ENCODE measurements at places on chromosomes 13 and 19.

GRCh38 chr19:53915000-53915399, 5.9 kb downstream of the CACNG7 start:
- DNase-seq: no peak

GRCh38 chr13:97849305-97849704, 104.2 kb upstream of the IPO5 start:
- DNase-seq: no peak

DNA sequence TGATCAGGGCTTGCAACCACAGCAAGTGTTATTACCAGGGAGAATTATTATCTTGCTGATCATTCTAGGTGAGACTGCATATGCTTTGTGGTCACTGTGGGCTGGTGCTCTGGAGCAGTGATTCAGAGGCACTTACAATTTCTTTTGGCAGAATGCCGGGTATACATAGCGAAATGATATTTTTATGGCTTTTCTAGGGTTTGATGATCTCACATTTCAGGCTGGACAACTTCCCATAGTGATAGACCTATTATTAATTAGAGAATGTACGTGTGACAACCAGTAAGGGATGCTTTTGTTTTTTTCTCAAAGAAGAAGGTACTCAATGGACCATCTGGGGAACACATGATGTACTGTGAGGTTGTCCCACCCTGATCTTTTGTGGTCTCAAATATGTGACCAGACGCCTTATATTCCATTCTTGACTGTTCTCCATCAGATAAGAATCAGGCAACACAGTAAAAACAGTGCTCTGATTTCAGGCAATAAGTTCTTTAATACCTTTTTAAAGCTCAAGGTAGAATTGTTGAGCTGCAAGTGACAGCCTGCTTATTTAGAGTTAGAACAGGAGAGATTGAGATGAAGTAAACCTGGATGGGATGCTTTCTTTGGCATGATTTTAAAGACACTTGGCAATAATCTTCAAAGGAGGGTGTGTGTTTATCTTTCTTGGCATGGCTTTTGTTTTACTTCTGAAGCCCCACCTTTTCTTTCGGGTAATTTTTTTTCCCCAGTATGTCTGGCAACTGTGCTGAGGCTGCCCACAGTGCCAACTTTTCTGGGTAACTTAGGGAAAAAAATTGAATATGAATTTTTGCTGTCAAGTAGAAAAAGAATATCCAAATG, 27.4 kb upstream of the SCEL start:
- no peak for DNase-seq

- no peak for DNase-seq
Measured at GRCh38 chr19:918481-919198, 1.5 kb downstream of the KISS1R start.

GRCh38 chr13:73059460-73060250, 850 bp downstream of the KLF5 start:
- no peak for DNase-seq

DNA sequence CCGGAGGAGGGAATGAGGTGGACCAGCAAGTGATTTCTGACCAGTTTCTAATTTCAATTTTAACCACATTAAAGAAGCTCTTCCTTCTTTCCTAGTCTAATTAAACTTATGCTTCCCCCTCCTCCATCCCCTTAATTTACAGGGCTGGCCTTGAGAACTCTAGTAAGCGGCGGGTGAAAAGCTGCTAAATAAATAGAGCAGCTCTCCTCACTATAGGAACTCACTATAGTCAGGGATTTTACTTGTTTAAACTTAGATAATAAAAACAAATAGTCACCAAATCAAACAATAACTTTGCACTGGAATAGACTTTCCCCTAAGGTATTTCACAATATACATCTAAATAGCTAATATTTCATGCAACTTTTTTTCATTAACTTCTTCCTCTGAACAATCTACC, 1838.2 kb upstream of the PRR20A start:
- DNase-seq: no peak

- no peak for DNase-seq
Measured at GRCh38 chr13:85529218-85529594, 270.0 kb downstream of the SLITRK6 start.

DNA sequence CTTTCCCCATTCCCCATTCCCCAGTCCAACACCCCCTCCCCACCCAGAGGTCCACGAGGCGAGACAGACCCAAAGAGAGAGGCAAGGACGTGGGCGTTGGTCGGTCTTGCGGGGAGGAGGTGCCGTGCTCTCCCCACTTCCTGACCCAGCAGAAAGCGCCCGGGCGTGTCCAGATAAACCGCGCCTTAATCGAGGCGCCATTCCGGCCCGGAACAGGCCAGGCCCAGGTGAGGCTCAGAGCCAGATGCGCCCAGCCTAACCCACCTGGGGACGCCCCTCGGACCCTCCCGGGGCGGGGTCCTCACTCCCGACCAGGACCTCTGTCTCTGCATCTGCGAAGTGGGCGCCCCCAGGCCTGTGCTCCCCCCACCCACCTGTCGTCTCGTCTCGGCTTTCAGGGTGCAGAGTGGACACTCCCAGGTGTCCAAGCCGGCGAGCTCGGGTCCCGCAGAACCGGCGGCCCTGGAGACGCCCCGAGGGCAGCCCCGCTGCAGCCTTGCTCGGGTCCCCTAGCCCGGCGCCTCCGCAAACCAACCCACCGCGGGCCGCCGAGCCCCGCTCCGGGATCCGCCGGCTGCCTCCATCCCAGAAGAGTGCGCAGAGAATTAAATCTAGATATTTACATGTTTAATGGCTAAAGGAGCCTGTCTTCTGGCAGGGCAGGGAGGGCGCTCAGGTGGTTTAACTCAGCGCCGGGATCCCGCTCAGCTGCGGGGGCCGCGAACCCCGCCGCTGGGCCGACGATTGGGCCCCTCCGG, 5.0 kb upstream of the ONECUT3 start:
- DNase-seq: no peak

GRCh38 chr13:112118451-112119064, 51.6 kb downstream of the SOX1 start:
- no peak for DNase-seq

DNA sequence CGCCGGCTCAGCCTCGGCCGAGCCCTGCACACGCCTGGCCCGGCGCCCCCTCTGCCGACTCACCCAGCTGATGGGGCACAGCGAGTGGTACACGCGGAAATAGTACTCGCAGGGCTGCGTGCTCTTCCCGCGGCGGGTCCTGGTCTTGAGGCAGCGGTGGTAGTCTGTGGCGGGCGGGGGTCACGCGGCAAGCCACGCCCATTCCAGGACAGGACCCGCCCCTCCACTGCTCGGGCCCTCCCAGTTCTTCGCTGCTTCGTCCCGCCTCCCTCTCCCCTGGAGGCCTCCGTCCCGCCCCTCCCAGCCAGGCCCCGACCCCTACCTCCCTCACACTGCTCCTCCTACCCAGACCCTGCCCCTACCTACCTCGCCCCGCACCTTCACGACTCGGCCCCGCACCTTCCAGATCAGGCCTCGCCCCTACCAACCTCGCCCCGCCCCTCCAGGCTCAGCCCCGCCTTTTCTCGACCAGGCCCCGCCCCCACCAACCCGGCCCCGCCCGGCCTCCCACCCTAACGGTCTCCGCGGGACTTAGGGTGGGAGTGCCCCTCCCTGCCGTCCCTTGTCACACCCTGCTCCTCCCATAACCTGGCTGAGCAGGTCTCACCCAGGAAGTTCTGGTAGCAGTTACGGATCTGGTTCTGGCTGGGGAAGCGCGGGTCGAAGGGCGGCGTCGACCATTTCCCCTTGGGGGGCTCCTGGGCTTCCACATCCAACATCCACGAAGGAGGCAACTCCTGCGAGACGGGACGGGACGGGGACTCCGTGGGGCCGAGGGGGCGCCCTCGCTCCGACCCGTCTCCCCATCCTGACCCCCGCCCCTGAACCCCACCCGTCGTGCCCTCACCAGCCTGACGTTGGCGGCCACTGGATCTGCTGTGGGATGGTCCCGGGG, 469 bp downstream of the COX6B2 start:
- DNase-seq: no peak

- DNase-seq: no peak
Measured at GRCh38 chr19:11942843-11943108, 17.9 kb downstream of the ZNF700 start.

DNA sequence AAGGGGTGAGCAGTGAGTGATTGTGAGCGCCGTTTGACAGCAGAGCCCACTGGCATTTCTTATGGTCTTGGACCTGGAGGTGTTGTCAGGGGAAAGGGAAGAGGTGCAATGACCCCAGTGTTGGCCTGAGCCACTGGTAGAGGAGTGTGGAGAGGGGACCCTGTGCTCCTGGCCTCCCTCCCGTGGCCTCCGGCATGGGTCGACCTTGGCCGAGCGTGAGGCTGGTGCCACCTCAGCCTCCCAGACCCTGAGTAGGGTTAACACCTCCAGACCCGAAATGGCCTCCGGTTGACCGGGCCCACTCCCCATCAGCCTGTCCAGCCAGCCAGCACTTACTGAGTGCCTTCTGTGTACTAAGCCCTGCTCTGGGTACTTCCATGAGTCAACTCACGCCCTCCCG, 6.5 kb downstream of the TRAPPC5 start:
- no peak for DNase-seq

DNA sequence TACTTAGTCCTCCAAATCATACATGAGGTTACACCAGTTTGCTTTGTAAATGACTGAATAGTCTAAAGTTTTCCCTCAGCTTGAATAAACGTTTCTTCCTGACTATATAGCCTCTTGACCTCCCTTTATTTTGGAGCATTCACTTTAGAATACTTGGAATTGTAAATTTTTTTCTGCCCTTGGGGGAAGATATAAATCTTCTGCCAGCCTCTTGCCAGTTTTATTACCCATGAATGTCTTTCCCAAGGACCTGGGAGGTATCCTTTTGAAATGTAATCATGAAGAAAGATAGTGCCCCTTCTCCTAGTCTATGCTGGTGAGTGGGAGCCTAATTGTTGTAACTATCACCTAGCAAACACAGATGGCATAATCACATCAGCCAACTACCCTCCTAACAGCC, 2033.9 kb upstream of the PCDH20 start:
- no peak for DNase-seq

DNA sequence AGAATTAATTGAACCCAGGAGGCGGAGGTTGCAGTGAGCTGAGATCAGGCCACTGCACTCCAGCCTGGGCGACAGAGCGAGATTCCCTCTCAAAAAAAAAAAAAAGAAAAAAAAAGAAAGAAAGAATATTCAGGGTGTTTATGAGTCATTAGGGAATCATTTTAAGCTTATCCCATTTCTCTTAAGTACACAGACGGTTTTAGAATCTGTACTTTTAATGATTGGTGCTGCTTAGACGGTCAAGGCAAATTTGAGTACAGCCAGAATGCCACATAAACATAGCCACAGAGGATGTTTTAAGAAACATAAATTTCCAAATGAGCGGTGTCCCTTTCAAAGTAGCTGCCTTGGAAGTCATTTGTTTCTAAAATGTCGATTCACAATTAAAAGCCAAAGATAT, 2.6 kb downstream of the SPRYD7 start:
- no peak for DNase-seq

GRCh38 chr13:34416971-34417380, 525.1 kb upstream of the NBEA start:
- DNase-seq: no peak

- DNase-seq: no peak
Measured at GRCh38 chr13:71624653-71625600, 242.1 kb downstream of the DACH1 start.

- DNase-seq: no peak
Measured at GRCh38 chr13:78598116-78598781, 5.1 kb downstream of the POU4F1 start.

GRCh38 chr13:43652760-43653159, 134.0 kb downstream of the ENOX1 start:
- no peak for DNase-seq

DNA sequence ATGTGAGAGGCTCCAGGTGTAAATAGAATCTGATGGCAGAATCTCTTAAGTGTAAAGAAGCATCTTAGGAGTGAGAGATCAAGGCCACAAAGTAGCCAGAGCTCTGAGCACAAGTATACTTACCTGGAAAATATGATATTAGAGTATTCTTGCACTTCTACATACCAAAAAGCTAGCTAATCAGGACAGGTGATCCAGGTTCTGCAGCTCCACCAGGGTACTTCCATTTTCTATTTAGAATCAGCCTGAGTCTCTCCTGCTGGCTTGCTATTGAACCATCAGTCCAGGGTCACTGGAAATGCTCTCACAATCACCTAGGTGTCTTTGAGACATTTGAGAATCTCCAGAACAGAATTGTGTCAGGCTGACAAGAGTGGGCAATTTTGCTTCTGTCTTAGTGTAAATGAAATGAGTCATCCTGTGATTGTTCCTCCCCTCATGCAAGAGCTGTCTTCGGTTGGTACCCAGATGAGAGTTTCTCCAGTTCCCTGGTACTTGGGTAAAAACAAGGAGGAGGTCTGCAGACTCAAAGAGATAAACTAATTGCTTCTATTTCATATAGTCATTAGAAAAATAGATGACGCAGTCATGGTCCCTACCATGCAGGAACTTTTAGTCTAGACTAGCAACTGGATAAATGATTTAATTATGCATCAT, 14.6 kb downstream of the ZNF254 start:
- no peak for DNase-seq

GRCh38 chr19:15288146-15288963, 44.0 kb downstream of the BRD4 start:
- no peak for DNase-seq

- DNase-seq: no peak
Measured at GRCh38 chr19:48819366-48819816, 8.6 kb upstream of the BCAT2 start.

GRCh38 chr13:66577358-66577757, 652.8 kb downstream of the PCDH9 start:
- no peak for DNase-seq

- peak; percentile 34 for DNase-seq
Measured at GRCh38 chr13:30739761-30740642, 4.7 kb downstream of the ALOX5AP start.

GRCh38 chr19:11570039-11570462, 7.4 kb downstream of the ACP5 start:
- DNase-seq: no peak

GRCh38 chr19:31470229-31470939, 121.1 kb upstream of the TSHZ3 start:
- no peak for DNase-seq

DNA sequence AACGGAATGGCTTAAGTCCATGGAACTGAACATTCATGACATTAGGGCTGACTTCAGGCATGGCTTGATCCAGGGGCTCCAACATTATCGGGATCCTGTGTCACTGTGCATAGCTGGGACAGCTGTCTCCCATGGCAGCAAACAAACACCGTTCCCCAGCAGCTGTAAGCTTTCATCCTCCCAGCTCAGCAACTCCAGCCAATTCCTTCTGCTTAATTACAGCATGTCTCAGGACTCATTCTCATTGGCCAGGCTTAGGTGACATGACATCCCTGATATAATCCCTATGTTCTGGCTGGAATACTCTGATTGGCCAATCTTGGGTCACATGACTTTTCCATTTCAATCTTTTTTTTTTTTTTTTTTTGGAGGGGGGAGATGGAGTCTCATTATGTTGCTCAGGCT, 10.9 kb upstream of the TLE5 start:
- no peak for DNase-seq

GRCh38 chr19:35816262-35816661, 3.6 kb upstream of the PRODH2 start:
- DNase-seq: no peak

GRCh38 chr19:48354332-48354992, 9.3 kb downstream of the TMEM143 start:
- no peak for DNase-seq

- DNase-seq: no peak
Measured at GRCh38 chr13:50670847-50671496, 172.5 kb downstream of the DLEU7 start.

All from stimulated activated CD8-positive, alpha-beta memory T cell treated with anti-CD3 and anti-CD28 coated beads, Interleukin-4, amount 100 ng/mL, for 1 hour (primary cell).